Thyroid gland (tissue), 4 donors: ENCODE measurements at places on chromosomes 3 and 15.
A peak's percentile ranks its signal among the peaks of the same experiment; 100 is the strongest.

DNA sequence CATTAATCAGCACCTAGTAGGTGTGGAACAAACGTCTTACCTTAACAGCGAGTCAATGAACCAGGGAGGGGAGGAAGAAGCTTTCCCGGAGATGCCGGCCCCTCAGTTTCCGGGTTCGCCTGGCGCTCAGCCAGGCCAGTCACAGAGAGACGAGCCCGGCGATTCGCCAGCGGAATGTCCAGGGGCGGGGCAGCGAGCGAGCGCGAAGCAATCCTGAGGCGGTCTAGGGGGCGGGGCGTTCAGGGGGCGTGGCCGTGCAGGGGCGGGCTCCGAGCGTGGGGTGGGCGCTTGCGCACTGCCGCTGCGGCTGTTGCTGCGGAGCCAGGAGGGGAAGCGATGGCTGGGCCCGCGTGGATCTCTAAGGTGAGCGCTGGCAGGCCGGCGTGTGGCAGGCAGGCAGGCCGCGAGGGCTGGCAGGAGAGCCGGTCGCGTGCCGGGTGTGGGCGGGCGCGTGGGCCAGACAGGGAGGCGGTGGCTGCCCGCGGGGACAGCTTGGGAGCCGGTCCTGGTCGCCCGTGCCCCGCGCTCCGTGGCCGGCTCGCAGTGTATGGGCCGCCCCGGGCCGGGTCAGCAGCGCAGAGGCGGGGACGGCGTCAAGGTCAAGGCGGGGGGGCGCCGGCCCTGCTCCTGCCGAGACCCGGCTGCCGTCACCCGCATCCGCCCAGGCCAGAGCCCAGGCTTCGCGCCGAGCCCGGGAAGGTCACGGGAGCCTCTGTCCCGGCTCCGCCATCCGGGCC is at the start of gene IDH3A:
TSS of gene IDH3A (plus strand) at position 295 of the 737 bp plus-strand sequence. CDS start at position 337, 42 bp downstream.
- peak; percentile 100 for DNase-seq

GRCh38 chr3:84236261-84236660 is 722.5 kb upstream of the CADM2 start:
- DNase-seq: no peak

GRCh38 chr3:192805711-192806110 is 78.4 kb upstream of the FGF12 start:
- no peak for DNase-seq

DNA sequence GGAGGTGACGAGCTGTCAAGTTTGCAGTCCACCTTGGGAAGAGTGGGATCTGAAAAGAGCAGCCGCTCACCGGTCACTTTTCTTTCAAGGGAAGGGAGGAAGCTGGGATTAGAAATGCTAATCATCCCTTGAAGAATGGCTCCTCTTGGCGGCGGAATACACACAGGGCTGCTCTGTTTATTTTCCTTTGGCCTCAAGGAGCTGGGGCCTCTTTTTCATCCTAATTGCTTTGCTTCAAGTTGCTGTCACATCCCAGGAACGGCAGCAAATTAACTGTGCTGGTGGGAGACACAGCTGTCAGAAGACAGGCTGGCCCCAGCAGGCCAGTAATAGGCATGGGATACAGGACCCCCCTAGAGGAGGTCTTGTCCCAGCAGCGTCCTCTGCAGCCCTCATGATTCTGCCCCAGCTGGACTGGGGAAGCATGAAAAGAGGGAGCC is 6.7 kb downstream of the KBTBD13 start:
- DNase-seq: no peak

DNA sequence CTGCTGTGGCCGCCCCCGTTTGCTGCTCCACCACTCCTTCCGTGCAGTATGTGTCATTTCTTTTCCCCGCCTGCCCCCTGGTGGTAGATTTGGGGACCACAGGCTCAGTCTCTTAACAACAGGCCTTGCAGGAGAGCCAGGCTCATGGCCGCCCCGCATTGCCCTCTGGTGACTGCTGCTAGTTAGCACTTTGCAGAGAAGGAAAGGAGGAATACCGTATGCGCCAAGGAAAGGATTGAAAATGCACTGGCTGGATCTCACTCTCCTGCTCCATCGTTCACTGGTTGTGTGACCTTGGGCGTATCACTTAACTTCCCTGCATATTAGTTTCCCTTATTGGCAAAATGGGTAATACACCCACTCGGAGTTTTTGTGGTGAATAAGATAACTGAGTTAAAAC is 39.3 kb upstream of the PXYLP1 start:
- peak; percentile 99 for DNase-seq

DNA sequence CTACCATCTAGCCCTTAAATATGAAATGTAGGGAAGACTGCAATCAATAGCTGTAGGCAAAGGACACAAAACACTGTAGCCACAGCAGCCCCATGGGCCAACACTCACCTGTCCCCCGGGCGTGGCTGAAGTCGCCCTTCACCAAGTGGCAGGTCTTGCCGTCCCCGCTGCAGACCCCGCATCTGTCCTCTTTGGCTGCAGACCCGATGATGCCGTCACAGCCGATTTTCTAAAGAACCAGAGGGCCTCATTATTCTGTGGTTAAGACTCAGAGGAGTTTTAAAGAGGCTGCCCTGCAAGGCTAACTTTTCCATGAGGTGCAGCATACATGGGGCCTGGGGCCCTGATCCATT is 245.6 kb downstream of the ADAMTS17 start:
- no peak for DNase-seq

- no peak for DNase-seq
Measured at GRCh38 chr3:85005946-85006345, 47.2 kb downstream of the CADM2 start.

DNA sequence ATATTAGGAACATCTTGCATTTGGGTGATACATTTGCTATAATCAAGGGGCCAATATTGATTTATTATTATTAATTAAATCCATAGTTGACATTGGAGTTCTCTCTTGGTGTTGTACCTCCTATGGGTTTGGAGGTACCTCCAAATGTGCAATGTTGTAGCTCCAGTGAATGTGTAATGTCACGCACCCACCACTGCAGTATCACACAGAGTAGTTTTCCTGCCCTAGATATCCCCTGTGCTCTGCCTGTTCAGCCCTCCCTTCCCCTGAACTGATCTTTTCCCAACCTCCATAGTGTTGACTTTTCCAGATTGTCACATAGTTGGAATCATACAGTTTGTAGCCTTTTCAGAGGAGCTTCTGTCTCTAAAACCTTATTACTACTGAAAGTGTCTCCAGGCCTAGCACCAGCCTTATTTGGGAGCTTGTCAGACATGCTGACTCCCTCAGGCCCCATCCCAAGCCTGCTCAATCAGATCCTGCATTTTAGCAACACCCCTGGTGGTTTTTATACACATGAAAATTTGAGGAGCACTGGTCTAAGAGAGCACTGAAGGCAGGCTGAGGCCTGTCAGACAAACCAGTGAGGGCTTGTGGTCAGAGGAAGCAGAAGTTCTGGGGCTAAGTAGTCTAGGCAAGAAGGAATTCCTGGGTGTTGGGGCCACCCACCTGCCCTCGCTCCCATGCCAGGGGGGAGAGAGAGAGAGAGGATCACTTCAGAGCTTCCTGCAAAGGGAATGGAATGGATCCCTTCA is 73.4 kb downstream of the SLC6A11 start:
- DNase-seq: no peak

GRCh38 chr3:73029321-73029796 is 32.1 kb upstream of the EBLN2 start:
- DNase-seq: no peak

GRCh38 chr3:17033516-17034168 is 148.9 kb downstream of the PLCL2 start:
- no peak for DNase-seq

- DNase-seq: no peak
Measured at GRCh38 chr15:87564681-87565080, 691.9 kb downstream of the NTRK3 start.

DNA sequence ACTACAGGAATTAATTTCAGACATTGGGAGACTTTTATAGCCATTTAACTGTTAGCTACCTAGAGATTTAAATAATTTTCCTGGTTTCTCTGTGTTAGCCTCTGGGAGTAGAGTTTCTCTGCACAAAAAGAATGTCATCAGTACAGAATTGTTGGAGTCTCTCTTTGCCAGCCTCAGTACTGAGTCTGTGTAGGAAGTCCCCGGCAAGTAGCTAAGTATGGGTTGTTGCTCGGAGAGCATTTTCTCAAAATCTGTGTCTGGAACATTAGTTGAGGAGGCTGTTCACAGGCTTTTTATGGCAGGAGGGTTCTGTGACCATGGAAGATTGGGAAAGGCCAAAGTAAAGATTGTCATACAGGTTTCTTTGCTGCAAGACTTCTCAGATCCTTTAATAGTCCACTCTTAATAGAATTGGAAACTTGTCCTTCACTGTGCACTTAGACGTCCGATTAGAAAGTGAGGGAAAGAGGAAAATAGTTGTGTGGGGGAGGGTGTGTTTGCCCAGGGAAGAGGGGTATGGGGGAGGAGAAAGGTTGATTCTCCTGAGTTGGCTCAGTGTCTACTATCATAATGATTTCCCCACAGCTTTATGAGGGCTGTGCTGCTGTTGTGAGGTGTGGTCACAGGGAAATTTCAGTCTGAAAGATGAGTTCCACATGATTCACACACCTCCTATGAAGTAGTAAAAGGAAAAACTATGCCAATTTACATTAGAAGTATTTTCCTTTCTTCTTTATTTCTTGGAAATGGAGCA is 207.1 kb downstream of the PTPRG start:
- no peak for DNase-seq

DNA sequence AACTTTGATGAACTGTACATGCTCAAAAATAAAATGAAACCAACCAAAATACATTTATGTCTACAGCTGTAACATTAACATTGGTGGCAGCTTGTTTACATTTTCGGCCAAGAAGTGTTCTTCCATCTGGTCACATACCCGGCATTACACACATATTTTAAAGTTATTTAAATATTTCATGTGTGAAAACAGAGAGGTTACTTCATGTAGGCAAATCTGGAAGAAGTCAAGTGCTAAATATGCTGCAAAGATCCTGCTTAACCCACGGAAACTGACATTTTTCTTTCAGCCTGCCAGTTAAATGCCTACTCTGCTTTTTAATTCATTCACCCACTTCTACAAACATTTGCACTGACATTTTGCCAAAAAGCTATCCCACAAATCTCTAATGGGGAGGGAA is 69.7 kb downstream of the MB21D2 start:
- DNase-seq: no peak
